Stimulated activated CD4-positive, alpha-beta T cell treated with anti-CD3 and anti-CD28 coated beads, Interleukin-4, amount 100 ng/mL, for 24 hours (primary cell): ENCODE measurements at places on chromosomes 2 and 18.

- peak; percentile 54 for DNase-seq
These were observed 222.8 kb downstream of the ARL4C start for GRCh38 chr2:234273887-234274584.

- no peak for DNase-seq
These were observed 38.2 kb upstream of the LYPD6B start for GRCh38 chr2:149000158-149000938.

GRCh38 chr2:33038230-33038629, 91.5 kb downstream of the LTBP1 start:
- no peak for DNase-seq

DNA sequence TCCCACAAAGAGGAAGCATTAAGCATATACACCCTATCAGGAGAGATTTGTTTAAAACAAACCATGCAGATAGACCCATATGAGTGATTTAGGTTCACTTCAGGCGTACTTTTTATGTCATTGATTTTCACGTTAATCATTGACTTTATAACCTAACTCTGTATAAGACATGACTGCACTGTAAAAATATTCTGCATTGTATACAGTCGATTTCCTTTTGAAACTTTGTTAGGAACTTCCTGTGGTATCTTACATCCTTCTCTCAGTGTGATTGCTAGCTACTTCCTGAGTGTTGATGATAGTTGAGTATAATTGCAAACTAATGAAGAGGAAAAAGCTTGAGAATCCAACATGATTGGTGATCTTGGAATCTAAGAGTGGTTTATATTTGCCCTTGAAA, 69.4 kb downstream of the XIRP2 start:
- DNase-seq: no peak

DNA sequence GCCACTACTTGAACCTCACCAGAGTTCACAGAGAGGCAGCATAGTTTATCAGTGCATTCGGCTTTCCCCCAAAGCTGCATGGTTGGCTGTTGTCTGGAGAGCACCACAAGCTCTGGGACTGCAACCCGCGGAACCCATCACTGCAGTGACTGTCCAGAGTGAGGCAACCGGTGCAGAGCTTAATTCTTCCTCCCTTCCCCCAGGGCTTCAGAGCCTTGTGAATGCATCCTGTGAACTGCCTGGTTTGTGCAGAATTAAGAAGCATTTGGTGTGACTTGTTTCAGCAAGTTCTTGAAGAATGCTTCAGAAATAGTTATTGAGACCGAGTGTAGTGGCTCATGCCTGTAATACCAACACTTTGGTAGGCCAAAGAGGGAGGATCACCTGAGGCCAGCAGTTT, 99.2 kb upstream of the FOSL2 start:
- no peak for DNase-seq
